NCI-H2107 (cell line): ENCODE measurements at places on chromosomes 4 and X.
A peak's percentile ranks its signal among the peaks of the same experiment; 100 is the strongest.

DNA sequence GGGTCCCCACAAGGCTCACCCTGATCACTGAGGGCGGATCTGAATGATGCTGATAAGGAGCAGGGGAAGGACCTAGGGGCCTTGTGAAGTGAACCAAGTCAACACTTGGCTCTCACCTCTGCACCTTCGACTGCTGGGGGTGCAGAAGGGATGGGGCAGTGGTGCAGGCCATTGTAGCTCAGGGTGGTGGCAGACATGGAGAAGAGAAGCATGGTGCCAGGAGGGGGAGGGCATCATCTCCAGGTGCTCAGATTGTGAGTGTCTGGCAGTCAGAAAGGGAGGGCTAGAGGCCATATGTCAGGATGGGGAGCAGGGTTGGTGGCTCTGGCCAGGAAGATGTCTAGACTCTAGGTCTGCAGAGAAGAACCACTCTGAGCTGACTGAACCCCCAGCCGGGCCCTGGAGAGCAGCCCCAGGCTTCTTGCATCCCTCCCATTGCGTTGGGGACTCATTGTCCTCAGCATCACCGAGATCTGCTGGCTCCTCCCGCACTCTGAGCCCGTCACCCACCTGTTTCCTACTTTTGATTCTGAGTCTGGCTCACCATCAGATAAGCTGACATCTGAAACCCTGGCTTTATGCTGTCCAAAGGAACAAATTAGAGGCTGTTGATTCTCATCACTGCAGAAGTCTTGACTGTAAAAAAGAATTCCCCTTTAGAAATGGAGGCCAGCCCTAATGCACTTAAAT is 3.8 kb downstream of the APLN start:
- no peak for DNase-seq

DNA sequence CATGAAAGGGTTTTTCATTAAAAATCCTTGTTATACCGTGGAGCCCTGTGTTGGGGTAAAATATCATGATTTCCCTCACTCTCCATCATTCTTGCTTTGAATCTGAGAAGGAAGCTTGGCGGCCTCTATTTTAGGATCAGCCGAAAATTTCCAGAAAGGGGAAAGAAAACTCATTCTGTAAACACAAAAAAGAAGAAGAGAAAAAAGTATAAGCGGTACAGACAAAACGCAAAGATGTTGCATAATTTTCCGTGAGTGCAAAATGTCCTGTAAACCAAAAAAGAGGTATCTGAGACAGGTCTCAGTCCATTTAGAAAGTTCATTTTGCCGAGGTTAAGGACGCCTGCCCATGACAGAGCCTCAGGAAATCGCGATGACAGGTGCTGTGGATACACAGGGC is 5.3 kb downstream of the CSF2RA start:
- DNase-seq, result no peak

GRCh38 chr4:17187003-17187402 is 288.6 kb upstream of the LDB2 start:
- DNase-seq, result no peak

DNA sequence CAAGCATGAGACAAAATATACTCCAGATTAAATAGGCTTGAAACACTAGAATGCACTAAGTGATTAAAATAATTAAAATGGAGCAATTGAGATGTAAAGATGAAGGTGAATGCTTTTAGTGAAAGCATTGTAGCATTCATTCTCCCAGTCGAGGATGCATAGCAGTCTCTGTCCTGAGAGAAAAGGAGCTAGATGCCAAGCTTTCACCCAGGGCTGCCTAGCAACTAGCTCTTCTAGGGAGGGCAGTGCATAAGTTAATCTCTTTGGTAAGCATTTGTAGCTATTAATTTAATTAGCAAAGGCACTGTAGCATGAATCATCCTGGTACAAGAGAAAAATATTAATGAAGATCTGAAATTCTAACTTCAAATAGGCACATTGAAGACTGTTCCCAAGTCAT is 1014.8 kb downstream of the C4orf33 start:
- no peak for DNase-seq

GRCh38 chr4:188008377-188008776 is 12.8 kb downstream of the ZFP42 start:
- DNase-seq, result no peak

GRCh38 chr4:138188406-138189084 is 53.6 kb downstream of the SLC7A11 start:
- no peak for DNase-seq

DNA sequence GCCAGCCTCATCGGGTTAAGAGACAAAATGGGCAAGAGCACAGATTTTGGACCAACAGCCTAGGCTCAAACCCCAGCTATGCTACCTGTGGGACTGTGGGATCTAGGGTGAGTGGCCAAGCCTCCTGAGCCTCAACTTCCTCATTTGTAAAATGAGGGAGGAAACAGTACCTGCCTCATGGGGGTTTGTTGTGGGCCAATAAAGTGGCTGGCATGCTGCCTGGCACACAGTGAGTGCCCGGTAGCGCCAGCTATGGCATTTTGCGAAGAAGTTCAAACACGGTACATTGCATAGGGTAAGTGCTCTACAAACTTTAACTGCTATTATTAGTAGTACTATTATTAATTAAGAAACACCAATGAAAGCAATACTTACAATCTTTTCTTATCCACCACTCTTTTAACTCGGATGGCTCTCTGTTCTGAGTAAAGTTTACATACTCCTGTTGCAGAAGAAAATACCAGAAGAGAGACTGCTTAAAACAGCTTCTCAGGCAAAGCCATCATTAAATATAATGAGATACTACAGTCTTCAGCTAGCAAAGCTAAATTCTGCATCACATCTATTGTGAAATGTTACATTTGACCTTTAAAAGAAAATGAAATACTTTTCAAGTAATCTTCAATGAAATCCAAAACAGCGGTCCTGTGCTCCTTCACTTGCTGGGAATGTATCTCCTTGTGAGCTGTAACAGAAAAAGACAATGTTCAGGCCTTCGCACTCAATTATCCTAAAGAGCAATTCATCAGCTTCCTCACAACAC is 70.1 kb downstream of the NSG1 start:
- no peak for DNase-seq

DNA sequence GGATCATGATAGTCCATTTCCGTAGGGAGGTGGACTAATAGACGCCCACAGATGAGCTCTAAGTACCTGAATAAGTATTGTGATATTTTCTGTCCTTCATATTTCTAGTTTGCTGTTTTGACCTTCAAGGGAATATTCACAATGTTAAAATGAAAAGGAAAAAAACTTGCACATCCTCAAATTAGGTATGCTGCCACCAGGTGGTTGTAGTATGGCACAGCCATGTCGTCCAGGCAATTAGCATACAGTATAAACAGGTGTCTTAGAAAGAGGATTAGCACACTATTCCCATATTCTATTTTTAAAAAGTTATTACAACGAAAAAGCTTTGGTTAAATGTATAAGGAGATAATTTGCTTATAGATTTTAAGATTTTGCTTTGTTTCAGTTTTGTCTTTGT is 802.0 kb downstream of the RPA4 start:
- peak; percentile 11 for DNase-seq

DNA sequence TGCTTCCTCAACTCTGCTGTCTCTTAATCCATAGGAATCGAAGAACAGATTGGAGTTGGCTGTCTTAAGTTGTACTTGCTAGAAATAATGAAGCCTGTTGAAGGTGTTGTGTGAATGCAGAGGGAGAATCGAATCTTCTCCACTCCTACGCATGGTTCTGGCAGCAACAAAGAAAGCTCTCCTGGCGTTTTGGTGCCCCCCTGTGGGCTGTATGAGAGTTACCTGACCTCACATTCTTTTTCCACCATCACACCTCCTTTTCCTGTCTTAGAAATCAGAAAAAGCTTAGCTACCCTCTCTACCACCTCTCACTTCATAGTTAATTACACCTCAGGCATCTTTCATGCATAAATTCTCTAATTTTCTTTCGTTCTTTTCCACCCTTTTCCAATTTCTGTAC is 16.3 kb downstream of the KLF8 start:
- peak; percentile 19 for DNase-seq

DNA sequence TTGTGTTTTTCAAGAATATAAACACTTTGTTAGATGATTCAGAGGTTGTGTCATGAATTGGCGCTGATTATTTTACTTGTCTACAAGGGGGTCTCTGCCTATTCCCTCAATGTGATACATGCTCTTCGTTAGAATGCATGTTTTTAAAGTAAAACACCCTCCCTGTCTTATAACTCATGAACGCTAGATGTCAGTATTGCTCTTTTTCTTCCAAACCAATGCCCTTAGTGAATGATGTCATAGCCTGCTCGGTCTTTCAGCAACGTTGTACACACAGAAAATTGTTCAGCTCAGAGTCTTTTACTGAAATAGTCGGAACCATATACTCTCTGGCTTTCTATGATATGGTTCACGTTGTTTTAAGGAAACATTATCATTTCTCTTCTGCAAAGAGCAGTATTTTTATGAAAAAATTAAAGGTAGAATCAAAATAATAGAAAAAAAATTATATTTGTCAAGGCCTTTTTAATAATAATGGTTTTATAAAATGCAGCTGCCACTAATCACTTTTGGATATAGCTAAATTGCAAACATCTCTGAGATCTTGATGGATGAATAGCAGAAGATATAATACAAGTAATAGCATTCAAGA is 292.9 kb downstream of the TLL1 start:
- peak; percentile 7 for DNase-seq

GRCh38 chr4:38009421-38009820 is 49.2 kb downstream of the PTTG2 start:
- DNase-seq, result no peak

DNA sequence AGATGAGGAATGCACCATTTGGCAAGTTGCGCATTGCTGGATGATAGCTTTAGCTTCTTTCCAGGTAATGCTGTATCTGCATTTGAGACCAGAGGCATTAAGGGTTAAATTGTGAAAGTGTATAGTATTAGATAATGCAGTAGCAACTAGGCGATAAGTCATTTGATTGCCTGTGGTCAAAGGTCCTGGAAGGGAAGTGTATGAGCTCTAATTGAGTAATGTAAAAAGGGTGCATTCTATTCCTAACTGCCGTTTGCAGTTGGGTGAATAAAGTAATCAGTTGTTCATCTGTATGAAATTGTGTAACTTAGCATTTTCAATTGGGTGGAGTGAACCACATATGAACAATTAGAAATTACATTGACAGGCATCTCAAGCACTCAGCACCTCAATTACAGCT is 54.5 kb upstream of the WDR1 start:
- DNase-seq, result no peak

- no peak for DNase-seq
These were observed 9.8 kb downstream of the EREG start for GRCh38 chr4:74374561-74375327.

GRCh38 chr4:108651014-108651791 is 804 bp downstream of the OSTC start:
- DNase-seq, result no peak

- no peak for DNase-seq
These were observed 33.1 kb downstream of the PDK3 start for GRCh38 chrX:24498181-24498580.
